ENCODE measurements at places on chromosomes 6 and 20. TPM values are rescaled to one million over a fixed set of nuclear protein-coding genes. Genes with fewer than 3 reads are reported as not detected.

TP53TG5 gene
- 0.27 TPM for polyA plus RNA-seq

MTG2 gene
- 18.6 TPM for polyA plus RNA-seq

PCK1 gene
- polyA plus RNA-seq: not detected

DCDC2 gene
- not detected for polyA plus RNA-seq

SCGN gene
- polyA plus RNA-seq: not detected

SLC17A2 gene
- not detected for polyA plus RNA-seq

MEI4 gene
- 0.14 TPM for polyA plus RNA-seq

RBPJL gene
- not detected for polyA plus RNA-seq

NRN1 gene
- not detected for polyA plus RNA-seq

GNMT gene
- polyA plus RNA-seq: not detected

IL17F gene
- not detected for polyA plus RNA-seq

PPP1R16B gene
- 39.7 TPM for polyA plus RNA-seq

ADGRB3 gene
- not detected for polyA plus RNA-seq

DOK5 gene
- not detected for polyA plus RNA-seq

NCOA3 gene
- 22.7 TPM for polyA plus RNA-seq

PGBD1 gene
- 0.86 TPM for polyA plus RNA-seq

DEFB132 gene
- not detected for polyA plus RNA-seq

NKX2-2 gene
- not detected for polyA plus RNA-seq

SNAP25 gene
- polyA plus RNA-seq: 0.44 TPM

Data from naive B cell (primary cell).